Activated naive CD8-positive, alpha-beta T cell treated with anti-CD3 and anti-CD28 coated beads, Interleukin-2, amount 10 ng/mL, durations not matched to agents 7 days and 5 days (primary cell): ENCODE measurements at places on chromosomes 3 and 15. TPM values are rescaled to one million over a fixed set of nuclear protein-coding genes. Genes with fewer than 3 reads are reported as not detected.

Gene TNFAIP8L3
- 0.20 TPM for total RNA-seq

Gene SCN11A
- 0.08 TPM for total RNA-seq

Gene RBP2
- not detected for total RNA-seq

Gene RASL12
- not detected for total RNA-seq

Gene FOXL2NB
- not detected for total RNA-seq

Gene ATP10A
- total RNA-seq = 57.9 TPM

DNA sequence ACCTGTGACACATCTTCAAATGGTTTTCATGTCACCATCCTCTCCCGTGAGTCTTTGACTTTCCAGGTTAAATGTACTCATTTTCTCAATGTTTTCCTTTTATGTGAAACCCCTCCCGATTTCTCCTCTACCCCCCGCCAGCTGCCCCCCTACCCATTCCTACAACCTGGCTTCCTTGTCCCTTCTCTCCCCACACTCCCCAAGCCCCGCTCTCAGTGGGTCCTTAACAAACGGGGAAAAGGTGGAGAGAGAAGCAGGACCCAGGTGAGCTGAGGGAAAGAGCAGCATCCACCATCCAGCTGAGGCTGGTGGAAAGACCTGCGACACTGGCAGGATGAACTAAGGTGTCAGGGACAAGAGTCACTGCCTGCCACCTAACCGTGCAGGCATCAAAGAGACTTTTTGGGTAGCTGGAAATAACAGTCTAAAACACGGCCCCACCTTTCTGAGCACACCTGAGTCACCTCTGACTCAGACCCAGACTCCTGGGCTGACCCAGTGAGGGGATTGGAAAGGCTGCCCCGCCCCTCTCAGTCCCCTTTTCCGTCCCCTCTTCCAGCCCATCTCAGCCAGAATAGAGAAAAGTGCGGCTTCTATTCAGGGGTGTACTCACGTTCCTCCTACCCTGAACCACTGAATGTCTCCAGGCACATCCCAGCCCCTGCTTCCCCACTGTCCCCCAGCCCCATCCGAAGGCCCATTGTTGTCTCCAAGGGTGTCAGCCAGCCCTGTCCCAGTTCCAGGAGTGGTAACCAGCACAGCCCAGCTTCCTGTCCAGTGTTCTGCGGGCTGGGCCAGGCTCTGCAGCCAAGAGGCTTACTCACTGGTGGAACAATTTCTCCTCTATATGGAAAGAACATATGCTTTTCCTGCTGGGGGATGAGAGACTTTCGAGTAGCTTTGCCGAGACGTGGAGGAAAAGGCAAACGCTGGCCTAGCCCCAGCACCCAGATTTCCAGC is 20.4 kb downstream of the ISG20 start:
- DNase-seq = no peak

- DNase-seq = no peak
These were observed 50.4 kb downstream of the RFTN1 start for GRCh38 chr3:16463119-16463518.

- DNase-seq = no peak
These were observed 103.1 kb upstream of the DAZL start for GRCh38 chr3:16708285-16708684.

GRCh38 chr3:141895731-141896130 is 19.3 kb downstream of the ATP1B3 start:
- DNase-seq = no peak

DNA sequence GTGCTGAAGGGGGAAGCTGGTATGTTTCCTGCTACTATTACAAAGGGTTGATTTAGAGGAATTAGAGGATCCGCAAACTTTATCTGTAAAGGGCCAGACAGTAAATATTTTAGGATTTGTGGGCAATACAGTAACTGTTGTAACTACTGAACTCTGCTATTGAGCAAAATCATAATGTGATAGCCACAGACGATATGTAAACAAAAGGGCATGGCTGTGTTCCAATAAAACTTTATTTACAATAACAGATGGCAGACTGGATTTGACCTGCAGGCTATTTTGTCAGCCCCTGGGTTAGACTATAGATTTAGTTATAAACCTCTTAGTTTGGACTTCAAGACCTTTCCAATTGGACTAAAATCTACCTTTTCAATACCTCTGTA is 27.8 kb upstream of the KCNMB2 start:
- no peak for DNase-seq

DNA sequence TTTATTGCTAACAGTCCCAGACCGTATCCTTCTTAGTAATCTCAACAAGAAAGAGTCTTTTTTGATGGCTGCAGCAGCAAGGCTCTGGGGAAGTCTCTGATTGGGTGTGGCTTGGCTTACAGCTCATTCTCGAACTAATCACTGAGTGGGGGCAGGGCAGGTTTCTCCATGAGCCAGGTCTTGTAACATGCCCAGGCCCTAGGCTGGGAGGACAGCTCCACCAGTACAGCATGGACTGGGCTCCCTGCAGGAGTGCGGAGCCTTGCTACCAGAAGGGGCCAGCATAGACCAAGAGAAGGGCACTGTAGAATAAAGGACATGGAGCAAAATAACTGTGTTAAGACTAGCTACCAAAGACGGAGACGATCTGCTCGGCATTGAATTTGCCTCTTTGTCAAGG is 7.2 kb downstream of the CD276 start:
- DNase-seq = no peak

- DNase-seq = no peak
These were observed 205.1 kb upstream of the EIF1B start for GRCh38 chr3:40104441-40104840.

- peak; percentile 62 for DNase-seq
These were observed 4.7 kb downstream of the BHLHE40 start for GRCh38 chr3:4983739-4984510.

GRCh38 chr15:71304681-71305080 is 189.4 kb downstream of the THSD4 start:
- DNase-seq = no peak

DNA sequence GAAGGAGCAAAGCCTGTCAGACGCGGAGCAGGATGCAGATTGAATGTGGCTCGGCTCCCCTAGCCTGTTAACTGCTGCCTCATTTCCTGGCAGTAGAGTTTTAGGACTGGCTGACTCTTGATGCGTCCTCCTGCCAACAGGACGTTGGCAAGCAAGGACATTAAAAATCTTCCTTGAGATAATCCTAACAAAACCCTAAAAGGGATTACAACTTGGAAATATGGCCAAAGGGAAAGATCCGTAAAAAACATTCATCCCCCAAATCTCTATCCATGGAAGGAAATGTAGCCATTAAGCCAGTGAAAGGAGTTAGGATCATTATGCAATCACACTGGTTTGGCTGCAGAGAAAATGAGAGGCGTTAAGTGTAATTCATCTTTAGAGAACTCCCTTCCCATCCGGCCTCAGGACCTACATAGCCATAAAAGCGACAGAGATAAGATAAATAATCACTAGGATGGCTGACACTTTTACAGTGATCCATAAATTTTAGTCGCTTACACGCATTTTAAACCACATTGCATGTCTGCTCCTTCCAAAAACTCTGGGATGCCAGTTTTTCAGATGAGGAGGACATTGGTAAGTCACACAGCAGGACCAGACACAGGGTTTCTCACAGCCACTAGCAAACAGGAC is 44.5 kb upstream of the C3orf80 start:
- no peak for DNase-seq

- no peak for DNase-seq
These were observed 81.5 kb downstream of the MB21D2 start for GRCh38 chr3:192835818-192836815.

DNA sequence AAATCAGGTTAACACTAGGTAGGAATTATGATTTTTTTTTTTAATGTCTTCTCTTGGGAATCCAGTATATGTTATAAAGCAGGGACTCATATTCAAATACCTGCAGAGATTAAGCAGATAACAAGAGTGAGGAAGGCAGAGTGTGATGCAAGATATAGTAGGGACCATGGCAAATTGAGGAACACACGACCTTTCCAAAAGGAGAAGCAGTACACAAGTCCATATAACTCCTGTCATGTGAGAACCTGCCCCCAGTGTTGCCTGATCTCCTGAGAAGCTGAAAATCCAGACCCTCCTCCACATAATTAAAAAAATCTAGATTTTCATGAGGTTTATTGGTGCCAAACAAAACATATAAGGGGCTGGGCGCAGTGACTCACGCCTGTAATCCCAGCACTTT is 3.6 kb downstream of the RFC4 start:
- DNase-seq = no peak

DNA sequence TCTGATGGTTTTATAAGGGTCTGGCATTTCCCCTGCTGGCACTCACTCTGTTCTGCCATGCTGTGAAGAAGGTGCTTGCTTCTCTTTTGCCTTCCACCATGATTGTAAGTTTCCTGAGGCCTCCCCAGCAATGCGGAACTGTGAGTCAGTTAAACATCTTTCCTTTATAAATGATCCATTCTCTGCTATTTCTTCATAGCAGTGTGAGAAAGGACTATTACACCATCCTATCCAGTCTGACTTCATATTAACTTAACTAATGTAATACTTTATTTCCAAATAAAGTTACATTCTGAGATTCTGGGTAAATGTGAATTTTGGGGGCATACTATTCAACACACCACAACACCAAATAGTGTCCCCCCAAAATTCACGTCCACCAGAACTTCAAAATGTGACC is 22.2 kb upstream of the MAP3K13 start:
- DNase-seq = no peak

DNA sequence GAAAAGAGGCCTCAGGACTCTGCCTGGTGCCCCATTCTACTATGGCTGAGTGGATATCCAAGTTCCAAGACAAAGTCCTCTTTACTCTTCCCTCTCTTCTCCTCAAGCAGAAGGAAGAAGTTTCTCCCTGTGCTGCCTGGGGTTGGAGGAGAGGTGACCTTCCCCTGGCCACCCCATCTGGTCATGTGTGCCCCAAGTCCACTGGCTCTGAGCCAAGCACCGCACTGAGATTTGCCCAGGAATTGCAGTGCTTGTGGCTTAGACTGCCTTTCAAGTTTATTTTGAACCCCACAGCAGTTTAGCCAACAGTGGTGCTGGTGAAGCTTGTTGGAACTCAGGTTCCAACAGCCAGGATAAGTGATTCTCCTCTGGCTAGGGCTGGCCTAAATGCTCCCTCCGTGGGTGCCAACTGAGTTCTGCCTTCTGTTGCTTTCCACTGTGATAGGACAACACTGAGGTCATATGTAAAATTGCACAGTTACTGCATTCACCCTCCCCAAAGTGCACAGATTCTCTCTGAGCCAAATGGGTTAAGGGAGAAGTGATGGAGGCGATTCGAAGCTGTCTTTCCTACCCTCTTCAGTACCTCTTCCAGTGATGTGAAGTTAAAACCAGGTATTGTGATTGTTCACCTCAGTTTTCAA is 69.9 kb downstream of the TMCO5A start:
- no peak for DNase-seq

DNA sequence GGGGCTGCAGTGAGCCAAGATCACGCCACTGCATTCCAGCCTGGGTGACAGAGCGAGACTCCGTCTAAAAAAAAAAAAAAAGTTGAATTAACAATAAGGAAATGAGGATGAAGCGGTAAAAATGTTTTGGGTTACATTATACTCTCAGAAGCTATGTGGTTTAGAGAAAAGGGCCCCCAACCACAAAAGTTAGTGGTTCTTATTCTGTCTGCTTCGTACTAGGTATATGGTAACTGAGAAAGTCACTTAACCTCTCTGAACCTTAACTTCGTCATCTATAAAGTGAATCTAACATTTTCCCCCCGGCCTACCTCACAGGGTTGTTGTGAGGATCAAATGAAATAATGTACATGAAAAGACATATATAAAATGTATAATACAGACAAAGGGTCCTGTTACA is 38.4 kb upstream of the EHHADH start:
- DNase-seq = no peak

DNA sequence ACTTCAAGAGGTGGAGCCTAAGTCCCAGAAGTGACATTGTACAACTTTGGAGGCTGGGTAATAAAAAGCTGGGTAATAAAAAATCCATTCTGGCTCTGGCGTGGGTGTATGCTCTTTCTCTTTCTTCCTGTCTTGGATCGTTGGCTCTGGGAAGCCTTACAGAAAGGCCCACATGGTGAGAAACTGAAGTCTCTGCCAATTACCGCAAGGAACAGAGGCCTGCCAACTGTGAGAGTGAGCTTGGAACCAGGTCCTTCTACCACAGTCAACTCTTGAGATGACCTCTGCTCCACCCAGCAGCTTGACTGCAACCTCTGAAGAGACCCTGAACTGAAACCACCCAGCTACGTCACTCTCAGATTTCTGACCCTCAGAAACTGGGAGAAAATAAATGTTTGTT is 51.0 kb downstream of the NR2F2 start:
- DNase-seq = no peak
